ENCODE measurements at places on chromosomes 16 and 17.

DNA sequence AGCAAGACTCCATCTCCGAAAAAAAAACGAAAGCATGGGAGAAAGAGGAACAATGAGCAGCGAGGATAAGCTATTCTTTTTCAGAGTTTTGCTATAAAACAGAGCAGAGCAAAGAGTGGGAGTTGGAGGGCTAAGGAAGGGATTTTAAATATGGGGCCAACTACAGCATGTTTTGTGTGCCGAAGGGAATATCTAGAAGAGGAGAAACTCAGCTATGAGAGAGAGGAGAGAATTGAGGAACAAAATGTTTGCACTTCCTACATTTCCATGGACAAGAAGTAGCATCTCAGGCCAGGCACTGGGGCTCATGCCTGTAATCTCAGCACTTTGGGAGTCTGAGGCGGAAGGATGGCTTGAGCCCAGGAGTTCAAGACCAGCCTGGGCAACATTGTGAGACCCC lies 13.1 kb upstream of the GRB2 start:
- no peak overlapping the region for H3K27ac ChIP-seq
- H3K4me3 ChIP-seq, result no peak overlapping the region
- peaks cover 23% of the 10 kb centered on the region for H3K27me3 ChIP-seq
- H3K36me3 ChIP-seq, result no peaks in the 10 kb centered on the region
- H3K4me1 ChIP-seq, result peaks cover 8% of the 10 kb centered on the region

DNA sequence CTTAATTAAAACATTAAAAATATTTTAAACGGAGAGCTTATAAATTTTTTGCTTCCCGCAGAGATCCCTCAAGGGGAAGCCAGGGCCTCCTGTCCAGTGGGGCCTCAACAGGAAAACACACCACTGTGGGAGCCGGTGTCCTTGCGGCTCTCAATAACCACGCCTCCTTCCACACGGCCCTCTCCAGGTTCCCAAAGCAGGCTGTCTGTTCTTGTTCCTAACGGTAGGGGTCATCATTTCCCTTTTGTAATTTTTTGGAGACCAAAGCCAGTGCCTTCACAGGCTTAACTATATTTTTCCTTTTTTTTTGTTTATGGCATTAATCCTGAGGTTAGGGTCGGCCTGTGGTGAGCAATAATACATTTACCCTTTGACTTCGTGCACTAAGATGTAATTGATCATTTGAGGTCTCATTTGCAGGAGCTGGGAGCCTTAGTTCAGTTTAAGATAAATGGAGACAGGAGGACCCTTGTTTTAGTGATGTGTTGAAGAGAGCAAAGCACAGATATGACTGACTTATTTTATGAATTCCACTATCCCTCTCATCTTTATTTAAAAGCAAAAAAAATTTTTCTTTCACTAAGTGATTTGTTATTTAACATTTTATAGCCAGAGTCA lies 77.5 kb upstream of the N4BP1 start:
- no peaks in the 10 kb centered on the region for H3K36me3 ChIP-seq
- no peak overlapping the region for H3K27ac ChIP-seq
- H3K4me3 ChIP-seq, result no peak overlapping the region
- DNase-seq, result peak; percentile 13
- H3K4me1 ChIP-seq, result peaks cover 4% of the 10 kb centered on the region

GRCh38 chr16:15434425-15435215 lies at the start of gene BMERB1:
Gene BMERB1 (plus strand): TSS chr16:15434588. CDS start chr16:15434654, 66 bp downstream.
- peaks cover 25% of the 10 kb centered on the region for H3K27me3 ChIP-seq
- H3K36me3 ChIP-seq, result no peaks in the 10 kb centered on the region
- peak within 1 kb of the TSS; percentile 83 for H3K4me3 ChIP-seq
- DNase-seq, result peak; percentile 49

DNA sequence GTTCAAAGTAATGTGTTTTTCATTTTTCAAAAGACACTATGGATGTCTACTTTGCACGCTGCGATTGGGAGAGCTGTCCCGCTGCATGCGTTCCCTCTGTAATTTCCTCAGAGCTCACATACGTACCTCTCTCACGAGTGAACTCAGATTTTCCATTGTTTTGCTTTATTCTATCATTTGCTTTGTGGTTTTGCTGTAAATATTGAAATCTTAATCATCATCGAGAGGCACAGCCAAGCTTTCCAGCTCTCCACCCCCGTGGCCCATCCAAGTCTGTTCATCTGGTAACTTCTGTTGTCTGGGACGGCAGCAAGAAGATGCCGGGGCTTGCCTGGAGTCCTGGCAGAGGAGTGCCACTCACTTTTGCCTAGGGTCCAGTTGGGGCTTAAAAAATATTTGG lies 21.1 kb downstream of the TMC6 start:
- no peak overlapping the region for H3K27ac ChIP-seq
- H3K27me3 ChIP-seq, result no peaks in the 10 kb centered on the region
- H3K36me3 ChIP-seq, result peaks cover 47% of the 10 kb centered on the region
- H3K4me1 ChIP-seq, result peaks cover under 1% of the 10 kb centered on the region

- no peak overlapping the region for H3K4me3 ChIP-seq
- H3K4me1 ChIP-seq, result no peaks in the 10 kb centered on the region
- no peak overlapping the region for H3K27ac ChIP-seq
- H3K36me3 ChIP-seq, result no peaks in the 10 kb centered on the region
- no peak for DNase-seq
These were observed 9.9 kb downstream of the MXRA7 start for GRCh38 chr17:76700617-76701470.

GRCh38 chr17:49327835-49328784 lies 33.9 kb downstream of the ZNF652 start:
- H3K27ac ChIP-seq, result no peak overlapping the region
- H3K4me1 ChIP-seq, result peaks cover 23% of the 10 kb centered on the region
- DNase-seq, result no peak
- peaks cover 3% of the 10 kb centered on the region for H3K36me3 ChIP-seq
- H3K27me3 ChIP-seq, result peaks cover 3% of the 10 kb centered on the region

DNA sequence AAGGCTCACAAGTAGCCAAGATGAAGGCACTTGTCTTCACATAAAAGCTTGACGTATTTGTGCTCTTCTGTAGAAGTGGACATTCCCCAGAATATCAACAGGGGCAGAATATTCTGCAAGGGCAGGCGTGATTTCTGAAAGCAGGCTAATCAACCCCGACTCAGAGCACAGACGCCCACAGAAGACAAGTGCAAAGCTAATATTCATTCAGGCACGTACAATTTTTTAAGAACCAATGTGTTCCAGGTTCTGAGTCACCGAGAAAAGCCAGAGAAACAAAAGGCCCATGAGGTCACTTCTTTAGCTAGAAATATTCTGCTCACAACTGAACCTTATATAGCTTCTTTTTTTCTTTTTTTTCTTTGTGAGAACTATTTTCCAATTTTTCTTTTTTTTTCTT lies 121.6 kb downstream of the DNAH9 start:
- no peaks in the 10 kb centered on the region for H3K27me3 ChIP-seq
- no peak overlapping the region for H3K4me3 ChIP-seq
- H3K4me1 ChIP-seq, result no peaks in the 10 kb centered on the region
- H3K27ac ChIP-seq, result no peak overlapping the region
- H3K36me3 ChIP-seq, result no peaks in the 10 kb centered on the region
- DNase-seq, result no peak

- H3K4me3 ChIP-seq, result no peak overlapping the region
- peaks cover 5% of the 10 kb centered on the region for H3K4me1 ChIP-seq
- no peaks in the 10 kb centered on the region for H3K36me3 ChIP-seq
- H3K27me3 ChIP-seq, result no peaks in the 10 kb centered on the region
- H3K27ac ChIP-seq, result no peak overlapping the region
These were observed 70.8 kb downstream of the GOSR1 start for GRCh38 chr17:30547778-30548573.

- H3K4me1 ChIP-seq, result no peaks in the 10 kb centered on the region
- peaks cover 6% of the 10 kb centered on the region for H3K27me3 ChIP-seq
- no peak overlapping the region for H3K27ac ChIP-seq
- no peaks in the 10 kb centered on the region for H3K36me3 ChIP-seq
- H3K4me3 ChIP-seq, result no peak overlapping the region
- DNase-seq, result no peak
These were observed 425.1 kb downstream of the UTP18 start for GRCh38 chr17:51685287-51685909.

DNA sequence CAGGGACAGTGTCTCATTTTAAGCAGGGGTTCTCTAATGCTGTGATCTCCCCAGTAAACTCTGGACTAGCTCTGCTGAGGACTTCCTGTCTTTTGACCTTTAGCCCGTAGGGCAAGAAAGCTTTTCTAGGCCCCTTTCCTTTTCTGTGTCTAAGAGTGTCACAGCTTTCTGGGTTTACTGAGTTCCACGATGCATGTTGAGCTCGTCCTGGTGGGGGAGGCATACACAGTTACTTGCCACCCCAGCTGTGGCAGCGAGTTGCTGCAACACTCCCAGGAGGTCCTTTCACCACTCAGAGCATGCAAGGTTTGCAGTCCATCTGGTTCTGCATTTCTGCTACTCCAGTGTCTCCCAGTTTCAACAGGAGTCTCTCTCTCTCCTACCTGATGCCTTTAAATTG lies 23.7 kb downstream of the NOD2 start:
- H3K4me1 ChIP-seq, result peaks cover 29% of the 10 kb centered on the region
- H3K27ac ChIP-seq, result no peak overlapping the region
- peaks cover 12% of the 10 kb centered on the region for H3K36me3 ChIP-seq
- no peak for DNase-seq

- H3K4me1 ChIP-seq, result no peaks in the 10 kb centered on the region
- DNase-seq, result no peak
- no peak overlapping the region for H3K4me3 ChIP-seq
- no peak overlapping the region for H3K27ac ChIP-seq
- H3K27me3 ChIP-seq, result peaks cover 6% of the 10 kb centered on the region
These were observed 102.8 kb upstream of the CCL1 start for GRCh38 chr17:34465789-34466188.

DNA sequence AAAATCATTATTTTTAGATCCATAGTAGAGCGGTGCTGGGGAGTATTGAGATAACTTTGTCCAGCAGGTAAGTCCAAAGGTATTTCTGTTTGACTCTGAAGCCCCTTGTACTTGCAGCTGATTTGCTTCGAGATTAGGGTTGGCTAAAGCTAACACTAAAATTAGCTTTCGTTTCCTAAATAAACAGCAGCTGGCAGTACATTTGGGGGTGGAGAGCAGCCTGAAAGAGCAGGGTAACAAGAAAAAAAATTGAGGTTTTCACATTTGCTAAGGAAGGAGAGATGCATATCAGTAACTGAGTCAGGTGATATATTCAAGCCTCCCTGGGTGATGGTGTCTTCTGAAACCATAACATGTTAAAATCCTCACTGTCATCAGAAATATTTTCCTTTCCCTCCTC lies 37.4 kb upstream of the TMC5 start:
- peaks cover 19% of the 10 kb centered on the region for H3K27me3 ChIP-seq
- peaks cover 44% of the 10 kb centered on the region for H3K4me1 ChIP-seq
- DNase-seq, result peak; percentile 41
- H3K36me3 ChIP-seq, result no peaks in the 10 kb centered on the region
- H3K4me3 ChIP-seq, result peak overlapping the region; percentile 70

DNA sequence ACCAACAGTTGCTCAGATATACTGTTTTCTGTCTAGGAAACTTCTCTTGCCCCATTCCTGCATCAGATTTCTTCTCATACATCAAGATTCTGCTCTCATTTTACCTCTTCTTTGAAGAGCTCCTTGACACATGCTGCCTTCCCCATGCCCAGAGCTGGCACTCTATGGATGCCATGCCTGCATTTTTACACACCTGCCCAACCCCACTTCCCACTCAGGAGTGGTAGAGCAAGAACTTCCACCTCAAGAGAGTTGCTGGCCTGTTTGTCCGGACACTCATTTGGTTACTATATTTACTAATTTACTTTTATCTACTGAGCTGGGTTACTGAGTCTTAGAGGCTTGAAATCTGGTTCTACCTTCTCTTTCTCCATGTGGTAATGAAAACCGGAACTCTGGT lies 98.3 kb upstream of the HLF start:
- no peak for DNase-seq
- H3K4me3 ChIP-seq, result no peak overlapping the region
- no peaks in the 10 kb centered on the region for H3K36me3 ChIP-seq
- H3K27ac ChIP-seq, result no peak overlapping the region
- no peaks in the 10 kb centered on the region for H3K4me1 ChIP-seq

- no peak for DNase-seq
- H3K27me3 ChIP-seq, result peaks cover 2% of the 10 kb centered on the region
- no peaks in the 10 kb centered on the region for H3K4me1 ChIP-seq
These were observed 81.3 kb upstream of the C16orf82 start for GRCh38 chr16:26985100-26986065.

- DNase-seq, result no peak
- H3K4me3 ChIP-seq, result no peak overlapping the region
- H3K4me1 ChIP-seq, result no peaks in the 10 kb centered on the region
- H3K36me3 ChIP-seq, result no peaks in the 10 kb centered on the region
- H3K27ac ChIP-seq, result no peak overlapping the region
These were observed 120.2 kb downstream of the C16orf78 start for GRCh38 chr16:49493836-49494235.

DNA sequence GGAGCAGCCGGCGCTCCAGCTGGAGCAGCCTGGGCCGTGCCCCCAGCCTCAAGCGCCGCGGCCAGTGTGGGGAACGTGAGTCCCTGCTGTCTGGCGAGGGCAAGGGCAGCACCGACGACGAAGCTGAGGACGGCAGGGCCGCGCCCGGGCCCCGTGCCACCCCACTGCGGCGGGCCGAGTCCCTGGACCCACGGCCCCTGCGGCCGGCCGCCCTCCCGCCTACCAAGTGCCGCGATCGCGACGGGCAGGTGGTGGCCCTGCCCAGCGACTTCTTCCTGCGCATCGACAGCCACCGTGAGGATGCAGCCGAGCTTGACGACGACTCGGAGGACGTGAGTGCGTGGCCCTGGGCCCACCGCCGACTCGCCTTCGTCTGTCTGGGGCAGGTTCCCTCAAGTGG lies 16.0 kb downstream of the TPSG1 start:
- no peak for DNase-seq
- no peaks in the 10 kb centered on the region for H3K36me3 ChIP-seq
- H3K4me3 ChIP-seq, result no peak overlapping the region
- no peaks in the 10 kb centered on the region for H3K4me1 ChIP-seq
- H3K27me3 ChIP-seq, result no peaks in the 10 kb centered on the region

- H3K27ac ChIP-seq, result no peak overlapping the region
- no peak overlapping the region for H3K4me3 ChIP-seq
- H3K4me1 ChIP-seq, result peaks cover 3% of the 10 kb centered on the region
- no peaks in the 10 kb centered on the region for H3K27me3 ChIP-seq
These were observed 69.1 kb downstream of the RPA1 start for GRCh38 chr17:1898872-1899271.

- H3K27ac ChIP-seq, result no peak overlapping the region
- no peaks in the 10 kb centered on the region for H3K36me3 ChIP-seq
- H3K27me3 ChIP-seq, result peaks cover 15% of the 10 kb centered on the region
These were observed 20.6 kb downstream of the ZNF423 start for GRCh38 chr16:49835161-49835777.

DNA sequence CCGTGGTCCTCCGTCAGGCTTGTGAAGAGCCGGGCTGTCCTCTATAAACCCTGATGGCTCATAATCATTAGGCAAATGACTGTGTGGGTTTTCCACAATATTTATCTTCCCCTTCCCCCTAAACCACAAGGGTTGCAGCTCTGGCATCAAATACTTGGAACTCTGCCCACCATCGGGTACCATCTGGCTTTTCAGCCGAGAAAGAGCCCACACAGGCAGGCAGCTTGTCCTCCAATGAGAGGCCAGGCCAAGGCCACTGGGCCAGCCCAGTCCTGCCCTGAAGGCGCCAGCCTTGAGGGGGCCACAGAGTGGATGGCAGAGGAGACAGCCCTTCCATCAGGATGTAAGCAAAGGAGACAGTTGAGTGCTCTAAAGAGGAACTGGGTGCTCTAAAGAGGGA lies 31.8 kb upstream of the NAT9 start:
- H3K27me3 ChIP-seq, result no peaks in the 10 kb centered on the region
- no peaks in the 10 kb centered on the region for H3K4me1 ChIP-seq
- peaks cover 10% of the 10 kb centered on the region for H3K36me3 ChIP-seq
- no peak for DNase-seq

- H3K4me1 ChIP-seq, result peaks cover 38% of the 10 kb centered on the region
- DNase-seq, result peak; percentile 57
- peak overlapping the region; percentile 99 for H3K27ac ChIP-seq
- peaks cover 20% of the 10 kb centered on the region for H3K36me3 ChIP-seq
These were observed 890 bp downstream of the TOB1 start for GRCh38 chr17:50865060-50865867.

Data from T-helper 2 cell treated with Interferon-gamma antibody and Interleukin-4, amounts not matched to agents 5 μg/mL and 100 μg/mL, for 36 hours (primary cell).